Stimulated activated CD4-positive, alpha-beta T cell treated with anti-CD3 and anti-CD28 coated beads, TNF-alpha, amount 100 ng/mL, for 1 hour (primary cell): ENCODE measurements at places on chromosomes 3 and 15.

DNA sequence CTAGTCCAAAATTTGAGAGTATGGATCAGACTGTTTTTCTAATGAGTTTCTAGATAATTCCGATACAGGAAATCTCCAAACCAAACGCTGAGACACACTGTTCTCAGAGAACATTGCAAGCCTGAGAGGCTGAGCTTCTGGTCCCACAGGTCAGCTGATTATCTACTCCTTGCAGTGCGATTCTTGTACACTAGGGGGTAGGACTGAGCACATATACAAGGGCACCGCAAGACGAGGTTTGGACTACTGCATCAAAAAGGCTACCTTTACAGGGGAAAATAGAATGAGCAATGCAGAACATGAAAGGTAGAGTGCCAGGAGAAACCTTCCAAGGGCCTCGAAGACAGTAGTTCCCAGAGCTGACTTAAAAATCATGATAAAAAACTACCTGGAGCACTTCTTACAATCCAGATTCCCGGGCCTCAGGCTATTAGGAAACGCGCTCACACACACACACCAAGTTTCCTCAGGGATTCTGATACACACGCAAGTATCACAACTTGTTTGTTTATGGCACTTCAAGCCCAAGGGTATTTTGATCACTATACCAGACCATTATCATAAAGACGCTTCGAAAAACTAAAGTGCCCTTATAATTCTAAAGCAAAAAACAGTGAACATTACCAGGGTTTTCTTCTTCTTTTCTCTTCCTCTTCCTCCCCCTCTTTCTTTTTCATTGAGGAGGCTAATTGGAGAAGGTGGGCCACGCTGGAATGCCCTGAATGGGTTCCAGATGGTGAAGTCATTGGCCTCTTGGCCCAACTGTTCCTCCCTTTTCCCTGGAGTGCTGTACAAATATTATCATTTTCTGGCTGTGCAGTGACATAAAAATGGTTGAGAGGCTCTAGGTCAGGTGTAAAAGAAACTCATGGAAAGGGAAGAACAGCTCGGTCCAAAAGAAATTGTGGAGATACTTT lies 61.8 kb downstream of the SLC12A8 start:
- peak; percentile 24 for DNase-seq

GRCh38 chr3:102745881-102746280 lies 311.1 kb downstream of the ZPLD1 start:
- no peak for DNase-seq

DNA sequence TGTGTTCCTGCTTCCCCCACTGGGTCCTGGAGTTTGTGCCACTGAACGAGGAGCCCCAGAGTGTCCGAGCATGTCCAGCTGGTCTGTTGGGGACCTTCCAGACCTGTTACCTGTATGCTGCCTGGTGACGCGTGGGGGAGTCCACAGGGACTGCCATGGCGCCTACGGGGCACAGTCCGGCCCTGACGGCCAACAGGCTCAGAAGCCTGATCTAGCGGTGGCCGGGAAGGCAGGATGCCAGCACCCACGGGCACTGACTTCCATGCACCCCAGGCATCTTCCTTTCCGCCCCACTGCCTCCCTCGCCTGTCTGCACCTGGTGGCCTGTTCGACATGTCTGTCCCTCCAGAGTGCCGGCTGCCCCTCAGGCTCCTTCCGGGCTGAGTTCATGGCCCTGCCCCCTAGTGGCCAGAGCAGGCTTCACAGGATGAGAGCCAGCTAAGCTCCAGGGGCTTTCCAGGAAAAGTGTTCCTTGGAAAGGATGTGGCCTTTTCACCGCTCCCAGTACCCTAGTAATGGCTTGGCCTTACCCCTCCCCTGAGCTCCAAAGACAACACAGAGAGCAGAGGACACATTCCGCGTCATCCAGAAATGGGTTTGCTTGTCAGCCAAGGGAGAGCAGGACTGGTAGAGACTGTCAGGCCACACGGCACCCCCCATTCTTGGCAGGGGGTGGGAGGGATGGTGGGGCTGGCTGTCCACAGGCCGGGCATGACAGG lies 35.7 kb downstream of the NGRN start:
- no peak for DNase-seq

DNA sequence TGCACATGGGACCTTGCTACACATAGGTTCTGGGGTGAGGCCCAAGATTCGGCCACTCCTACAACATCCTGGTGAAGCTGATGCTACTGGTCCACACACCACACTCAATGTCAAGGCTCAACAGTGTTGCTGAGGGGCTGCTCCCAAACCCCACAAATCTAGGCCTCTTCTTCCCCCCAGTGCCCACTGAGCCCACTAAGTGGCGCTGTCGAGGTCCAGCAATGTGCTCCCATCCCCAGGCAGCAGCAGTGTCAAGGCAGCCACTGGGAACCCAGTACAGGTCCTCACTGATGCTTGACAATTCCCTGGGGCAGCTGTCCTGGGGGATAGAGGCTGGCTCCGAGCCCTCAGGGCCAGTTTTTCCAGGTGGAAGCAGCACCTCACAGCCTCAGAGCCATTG lies 21.5 kb downstream of the SCN5A start:
- DNase-seq: no peak

DNA sequence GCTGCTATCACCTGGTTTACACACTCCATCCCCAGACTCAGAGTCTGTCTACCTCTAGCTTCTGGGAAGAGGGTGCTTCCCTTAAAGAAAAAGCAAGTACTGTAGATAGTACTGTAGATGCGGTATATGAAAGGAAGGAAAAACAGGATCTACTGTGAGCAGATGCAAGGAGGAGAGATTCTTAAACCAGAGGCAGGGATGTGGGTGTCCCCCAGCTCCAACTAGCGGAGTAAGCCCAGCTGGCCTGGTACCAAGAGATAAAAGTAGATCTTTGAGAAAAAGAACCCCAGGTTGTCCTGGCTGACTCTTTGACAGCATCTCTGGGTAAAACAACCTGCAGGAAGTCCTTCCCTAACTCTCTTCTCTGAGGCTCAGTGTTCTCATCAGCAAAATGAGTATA lies 523.7 kb upstream of the PROK2 start:
- DNase-seq: no peak

DNA sequence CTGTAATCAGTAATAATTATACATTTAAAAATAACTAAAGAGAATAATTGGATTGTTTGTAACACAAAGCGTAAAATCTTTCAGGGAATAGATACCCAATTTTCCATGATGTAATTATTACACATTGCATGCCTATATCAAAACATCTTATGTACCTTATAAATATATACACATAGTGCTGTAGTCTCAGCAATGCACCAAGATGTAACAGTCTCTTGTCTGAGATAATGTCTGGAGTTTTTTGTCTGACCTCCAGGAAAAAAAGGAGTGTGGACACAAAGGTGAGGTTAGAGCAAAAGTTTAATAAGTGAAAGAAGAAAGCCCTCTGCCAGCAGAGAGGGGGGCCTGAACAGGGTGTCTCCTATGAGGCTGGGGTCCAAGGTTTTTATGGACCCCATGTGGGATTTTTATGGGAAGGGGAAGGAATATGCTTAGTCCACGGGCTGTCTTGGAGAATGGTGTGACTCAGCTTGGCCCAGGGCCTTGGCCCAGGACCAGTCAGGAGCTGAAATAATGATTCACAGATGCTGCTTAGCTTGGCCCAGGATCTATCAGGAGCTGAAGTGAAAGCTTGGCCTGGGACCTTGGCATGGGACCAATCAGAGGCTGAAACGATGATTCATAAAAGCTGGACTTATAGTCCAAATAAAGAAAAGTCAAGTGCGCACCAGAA lies 545.0 kb downstream of the ZPLD1 start:
- no peak for DNase-seq
